ENCODE measurements at places on chromosomes 13 and 19. TPM values are rescaled to one million over a fixed set of nuclear protein-coding genes. Genes with fewer than 3 reads are reported as not detected.

Gene TGFBR3L
- total RNA-seq: 2.3 TPM

Gene ZNF723
- not detected for total RNA-seq

Gene GFY
- not detected for total RNA-seq

Gene SYT3
- total RNA-seq: under 0.01 TPM

Gene NLRP4
- not detected for total RNA-seq

Gene LENG9
- total RNA-seq: 7.5 TPM

Gene ZNF667
- 1.8 TPM for total RNA-seq

Gene PLA2G4C
- total RNA-seq: 33.7 TPM

Gene SCN1B
- 2.9 TPM for total RNA-seq

Gene TEX29
- not detected for total RNA-seq

Gene AMER2
- total RNA-seq: not detected

Gene ZNF296
- under 0.01 TPM for total RNA-seq

Gene C1QTNF9B
- not detected for total RNA-seq

Gene ZNF486
- 7.6 TPM for total RNA-seq

Gene TRPC4
- total RNA-seq: 0.32 TPM

Gene UBE2L5
- total RNA-seq: not detected

Gene ZNF442
- total RNA-seq: 0.32 TPM

Gene SIAH3
- not detected for total RNA-seq

Gene SLC27A1
- 7.8 TPM for total RNA-seq

Gene DPF1
- total RNA-seq: 1.6 TPM

Gene FKBP8
- 136 TPM for total RNA-seq

Gene TMEM205
- total RNA-seq: 199 TPM

Gene ZNF699
- 5.8 TPM for total RNA-seq

Gene ZGLP1
- total RNA-seq: under 0.01 TPM

Gene CNN1
- total RNA-seq: 2.0 TPM

Gene SLC25A41
- total RNA-seq: not detected

Measured in epithelial cell of umbilical artery (primary cell).